ENCODE measurements at places on chromosomes 12 and 14.

DNA sequence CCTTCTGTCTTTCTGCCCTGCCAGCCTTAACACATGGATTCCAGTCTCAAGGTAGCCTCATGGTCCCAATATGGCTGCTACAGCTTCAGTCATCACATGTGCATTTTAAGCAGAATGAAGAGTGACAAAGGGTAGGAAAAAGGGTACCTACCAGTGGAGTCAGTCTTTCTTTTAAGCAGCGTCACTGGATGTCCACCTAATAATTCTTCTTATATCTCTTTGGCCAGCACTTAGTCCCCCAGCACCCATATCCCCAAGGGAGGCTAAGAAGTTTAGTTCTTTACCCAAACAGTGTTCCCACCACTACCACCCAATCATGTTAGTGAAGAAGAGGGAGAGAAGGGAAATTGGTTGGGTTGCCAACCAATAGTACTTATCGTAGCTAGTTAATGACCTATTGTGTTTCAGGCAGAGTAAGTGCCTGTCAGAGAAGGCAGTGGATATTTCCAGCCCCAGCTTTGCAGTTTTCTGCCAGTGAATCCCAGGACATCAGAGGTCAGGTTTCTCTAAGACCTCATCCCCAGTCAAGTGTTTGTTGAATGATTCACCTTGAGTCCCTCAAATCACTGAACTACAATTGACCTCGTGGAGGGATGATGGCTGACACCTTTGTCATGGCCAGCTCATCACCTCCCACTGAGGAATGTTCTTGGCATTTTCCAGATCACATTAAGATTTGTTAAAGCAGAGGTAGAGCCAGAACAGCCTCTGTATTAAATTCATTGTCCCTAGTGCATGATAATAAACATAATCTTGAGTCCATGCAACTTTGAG, 250.9 kb upstream of the CRY1 start:
- DNase-seq, result no peak

DNA sequence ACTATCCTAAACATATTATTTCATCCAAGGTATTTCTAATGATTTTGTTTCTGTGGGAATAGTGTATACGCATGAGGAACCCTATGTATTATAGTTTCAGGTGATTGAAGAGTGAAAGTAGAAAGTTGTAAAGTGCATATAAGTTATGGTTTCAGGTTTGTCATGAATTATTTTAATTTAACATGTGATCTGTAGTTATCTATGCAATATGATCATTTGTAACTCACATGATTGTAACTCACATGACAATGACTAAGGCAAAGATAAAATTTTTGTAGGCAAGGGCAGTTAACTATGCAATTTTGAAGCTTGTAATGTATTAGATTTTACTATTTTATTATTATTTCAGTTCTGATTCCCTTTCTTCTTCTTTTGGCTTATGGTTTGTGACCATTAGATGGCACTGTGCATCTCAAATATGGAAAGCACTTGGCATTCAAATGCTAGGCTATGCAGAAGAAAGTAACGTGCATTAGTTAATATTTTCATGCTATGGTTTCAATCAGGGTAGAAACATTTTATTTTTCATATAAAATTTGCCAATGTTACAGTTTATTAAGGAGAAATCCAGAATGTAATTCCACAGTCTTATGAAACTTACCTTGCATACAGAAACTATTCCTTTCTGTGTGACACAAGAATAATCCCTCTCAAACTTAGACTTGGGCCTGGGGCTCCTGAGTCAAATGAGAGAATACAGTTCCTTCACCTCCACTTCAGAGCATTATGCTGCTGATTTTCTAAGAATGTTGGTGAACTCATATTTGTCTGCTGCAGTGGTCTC, 15.8 kb upstream of the TMEM30B start:
- DNase-seq, result no peak

- DNase-seq, result no peak
These were observed 2.0 kb upstream of the SETD1B start for GRCh38 chr12:121801595-121802484.

DNA sequence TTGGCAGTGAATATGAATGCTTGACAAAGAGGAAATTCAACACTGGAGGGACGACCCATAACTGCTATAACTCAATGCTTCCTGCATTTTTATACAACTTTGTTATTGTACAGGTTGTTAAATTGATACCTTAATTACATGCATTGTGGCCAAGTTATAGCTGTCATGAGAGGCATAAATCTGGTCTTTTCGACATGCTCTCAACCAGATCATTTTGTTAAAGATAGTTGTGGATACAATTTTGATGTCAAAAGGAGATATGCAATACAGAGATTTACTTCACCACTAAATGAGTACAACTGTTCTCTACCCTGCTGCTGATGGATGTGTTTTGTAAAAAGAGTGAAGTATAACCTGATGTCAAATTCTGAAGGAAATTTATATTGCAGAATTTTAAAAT, 946.0 kb downstream of the GALC start:
- no peak for DNase-seq

- DNase-seq, result no peak
These were observed 668.9 kb downstream of the AACS start for GRCh38 chr12:125734137-125734536.

DNA sequence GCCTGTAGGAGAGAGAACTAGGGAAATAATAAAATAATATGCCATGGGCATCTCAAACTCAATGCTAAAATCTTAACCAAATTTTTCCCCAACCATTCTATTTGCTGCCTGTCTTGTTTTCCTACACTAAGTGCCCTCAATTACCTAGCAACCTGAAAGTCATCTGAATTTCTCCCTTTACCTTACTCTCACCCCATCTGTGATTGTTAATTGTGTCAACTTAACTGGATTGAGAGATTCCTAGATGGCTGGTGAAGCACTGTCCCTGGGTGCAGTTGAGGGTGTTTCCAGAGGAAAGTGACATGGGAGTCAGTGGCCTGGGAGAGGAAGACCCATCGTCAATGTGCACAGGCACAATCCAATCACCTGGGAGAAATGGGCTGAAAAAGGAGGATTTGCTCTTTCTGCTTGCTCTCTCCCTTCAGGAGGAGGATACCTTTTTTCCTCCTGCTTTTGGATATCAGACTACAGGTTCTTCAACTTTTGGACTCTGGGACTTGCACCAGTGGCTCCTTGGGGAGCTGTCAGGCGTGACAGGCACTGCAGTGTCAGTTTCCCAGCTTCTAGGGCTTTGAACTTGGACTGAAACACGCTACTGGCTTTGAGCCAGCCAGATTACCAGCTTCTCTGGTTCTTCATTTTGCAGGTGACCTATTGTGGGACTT, 100.1 kb downstream of the PPP1R12A start:
- no peak for DNase-seq

DNA sequence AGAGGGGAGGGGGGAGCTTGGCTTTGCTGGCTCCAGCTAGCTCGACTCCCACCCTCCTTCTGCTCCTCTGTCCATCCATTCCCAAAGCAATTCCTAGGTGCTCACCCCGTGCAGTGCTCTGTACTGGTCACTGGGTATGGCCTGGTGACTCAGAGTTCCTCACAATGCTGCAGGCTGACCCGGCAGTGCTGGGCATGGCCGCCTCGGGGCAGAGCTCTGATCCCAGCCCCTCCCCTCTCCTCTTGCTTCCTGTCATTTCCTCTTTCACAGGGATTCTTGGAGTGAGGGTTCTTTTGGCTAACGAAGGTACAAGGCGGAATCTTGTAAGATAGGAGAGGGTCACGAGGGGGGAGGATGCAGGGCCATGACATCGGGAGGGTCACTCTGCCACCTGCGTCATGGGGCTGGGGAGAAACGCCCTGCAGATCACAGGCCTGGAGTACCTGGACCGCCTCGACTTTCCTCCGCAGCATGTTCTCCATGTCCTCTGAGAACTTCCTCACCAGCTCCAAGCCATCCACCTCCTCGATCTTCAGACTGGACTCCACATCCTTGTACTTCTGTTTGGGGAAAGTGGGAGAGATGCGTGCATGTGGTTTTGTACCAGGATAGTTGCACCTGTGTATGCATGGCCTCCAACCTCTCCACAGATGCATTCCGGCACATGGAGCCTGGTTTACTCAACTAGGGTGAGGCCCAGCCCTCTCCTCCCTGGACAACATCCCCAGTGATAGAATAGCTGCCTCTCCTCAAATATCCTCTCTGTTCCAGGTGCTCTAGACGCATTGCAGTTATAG, 5.7 kb downstream of the CACNA2D4 start:
- DNase-seq, result no peak

GRCh38 chr14:100578552-100578951, 8.7 kb downstream of the BEGAIN start:
- no peak for DNase-seq

DNA sequence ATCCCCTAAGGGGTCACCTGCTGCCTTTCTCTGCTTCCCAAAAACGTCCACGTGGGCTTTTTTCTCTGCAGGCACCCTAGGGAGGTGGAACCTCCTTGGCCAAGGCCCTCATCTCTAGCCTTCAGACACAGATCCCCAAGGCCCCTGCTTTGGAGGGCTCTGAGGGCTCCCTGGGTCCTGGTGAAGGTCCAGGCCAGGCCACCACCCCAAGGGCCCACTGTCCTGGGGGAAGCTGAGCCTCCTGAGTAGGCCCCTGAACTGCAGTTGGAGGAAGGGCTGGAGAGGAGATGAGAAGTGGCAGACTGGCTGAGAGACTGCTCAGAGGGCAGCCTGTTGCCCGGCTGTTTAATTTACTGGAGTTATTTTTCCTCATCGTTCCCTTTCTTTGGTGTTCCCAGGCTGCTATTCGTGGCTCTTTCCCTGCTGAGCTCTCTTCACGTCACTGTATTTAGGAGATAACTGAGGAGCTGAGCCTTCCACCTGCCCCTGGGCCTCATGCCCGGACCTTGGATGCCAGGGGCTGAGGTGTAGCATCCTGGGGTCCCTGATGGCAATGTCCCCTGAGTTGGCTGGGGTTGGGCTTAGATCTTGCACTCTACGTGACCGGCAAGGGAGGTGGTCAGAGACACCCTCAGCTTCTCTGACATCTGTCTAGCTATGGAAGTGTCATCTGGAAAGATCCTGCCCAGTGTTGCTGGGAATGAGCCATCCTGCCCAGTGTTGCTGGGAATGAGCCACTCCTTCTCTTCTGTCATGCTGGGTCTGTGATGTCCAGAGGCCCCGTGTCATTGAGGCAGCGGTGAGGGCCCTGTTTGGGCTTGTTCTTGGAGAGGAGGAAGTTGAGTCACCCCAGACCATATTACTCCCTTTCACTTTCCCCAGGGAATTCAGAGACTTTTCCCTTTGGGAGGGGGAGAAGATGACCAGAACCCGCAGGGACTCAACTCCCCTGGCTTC, 139.8 kb downstream of the TSPAN9 start:
- DNase-seq, result no peak

DNA sequence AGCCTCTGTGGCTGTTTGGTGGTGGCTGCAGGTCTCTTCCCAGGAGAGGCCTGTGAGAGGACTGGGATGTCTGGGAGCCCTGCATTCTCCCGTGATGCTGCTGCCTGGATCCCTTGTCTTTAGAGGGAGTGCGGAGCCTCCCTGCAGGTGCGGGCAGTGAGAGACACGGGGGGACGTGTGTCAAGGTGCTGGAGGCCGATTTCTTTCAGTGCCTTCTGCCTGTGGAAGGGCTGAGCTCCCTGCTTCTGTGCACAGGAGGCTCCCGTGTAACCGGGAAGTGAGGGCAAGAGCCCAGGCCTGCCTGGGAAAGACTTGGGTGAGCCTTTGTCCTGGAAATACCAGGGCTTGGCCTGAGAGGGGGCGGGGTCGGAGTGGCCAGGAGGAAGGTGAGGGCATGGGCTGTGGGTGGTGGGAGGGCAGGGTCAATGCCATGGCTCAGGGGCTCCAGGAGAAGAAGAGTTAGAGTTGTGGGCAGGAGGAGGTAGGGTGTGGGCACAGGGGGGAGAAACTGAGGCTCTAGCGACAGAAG, 372.2 kb downstream of the TMEM121 start:
- no peak for DNase-seq

GRCh38 chr12:77486872-77487271, 343.8 kb upstream of the NAV3 start:
- no peak for DNase-seq

GRCh38 chr12:30870491-30871265, 55.9 kb upstream of the TSPAN11 start:
- DNase-seq, result no peak

DNA sequence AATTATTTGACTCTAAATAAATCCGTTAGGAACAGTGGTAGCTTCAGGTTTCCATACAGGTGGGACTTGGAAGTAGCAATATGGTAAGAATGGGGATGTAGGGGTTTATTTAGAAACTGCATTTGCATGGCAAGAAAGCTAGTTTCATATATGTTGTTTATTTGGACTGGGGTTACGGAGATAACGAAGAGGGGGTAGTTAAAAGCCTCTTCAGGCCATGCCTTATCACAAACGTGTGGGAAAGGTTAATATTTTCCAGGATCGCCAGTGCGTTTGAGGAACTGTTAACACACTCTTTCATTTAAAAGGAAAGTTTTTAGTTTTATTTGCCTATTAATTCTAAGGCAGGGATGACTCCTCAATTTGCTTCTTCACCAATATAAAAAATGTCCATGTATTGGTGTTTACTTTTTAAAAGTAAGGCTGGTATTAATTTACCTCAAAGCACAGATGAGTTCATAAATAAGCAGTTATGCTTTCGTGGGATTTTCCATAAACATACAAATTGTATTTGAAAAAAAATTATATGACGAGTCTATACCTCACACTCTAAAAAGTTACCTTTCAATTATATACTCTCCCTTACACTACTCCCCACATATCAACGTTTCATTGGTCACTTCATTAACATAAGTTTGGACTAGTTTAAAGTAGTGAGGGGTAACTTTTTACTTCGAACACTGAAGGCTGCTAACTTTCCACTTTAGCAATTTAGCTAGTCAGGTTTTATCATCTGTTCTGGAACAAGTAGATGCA, 814 bp downstream of the RAB2B start:
- no peak for DNase-seq

GRCh38 chr14:26113911-26114640, 483.8 kb downstream of the NOVA1 start:
- DNase-seq, result no peak

GRCh38 chr12:57473392-57473791, 6.3 kb downstream of the ARHGAP9 start:
- DNase-seq, result no peak

DNA sequence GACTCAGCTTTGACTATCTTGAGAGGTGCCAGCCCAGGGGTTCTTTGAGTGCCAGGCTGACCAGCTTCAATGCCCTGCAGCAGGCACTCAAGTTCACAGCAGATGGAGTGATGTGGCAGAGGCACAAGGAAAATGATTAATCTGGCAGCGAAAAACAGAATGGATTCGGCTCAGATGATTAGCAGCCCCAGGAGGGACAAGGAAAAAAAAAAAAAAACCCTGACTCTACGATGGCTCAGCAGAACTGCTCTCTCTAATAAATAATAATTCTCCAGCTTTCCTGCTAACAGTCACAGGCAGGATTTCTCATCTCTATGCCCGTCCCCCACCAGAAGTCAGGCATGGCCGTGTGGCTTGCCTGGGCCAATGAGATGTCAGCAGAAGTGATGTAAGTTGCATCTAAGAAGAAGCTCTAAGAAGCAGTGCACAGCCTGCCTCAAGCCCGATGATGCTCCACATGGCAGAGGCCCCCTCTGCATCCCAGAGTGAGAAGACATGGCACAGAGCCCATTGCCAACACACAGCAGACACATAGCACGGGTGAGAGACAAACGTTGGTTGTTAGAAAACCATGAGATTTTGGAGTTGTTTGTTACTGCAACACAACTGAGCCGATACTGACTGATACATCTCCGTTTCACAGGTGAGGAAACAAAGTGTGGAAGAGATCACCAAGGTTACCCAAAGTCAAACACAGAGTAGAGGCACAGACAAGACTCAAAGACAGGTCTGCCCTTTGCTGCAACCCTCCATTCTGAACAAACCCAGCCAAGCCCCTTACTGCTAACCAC, 111.0 kb downstream of the SCARB1 start:
- DNase-seq, result no peak

GRCh38 chr12:50647031-50647430, 116.9 kb upstream of the ATF1 start:
- DNase-seq, result no peak

- DNase-seq, result no peak
These were observed 473.6 kb downstream of the RMST start for GRCh38 chr12:97936165-97936564.

All from stimulated activated CD4-positive, alpha-beta T cell treated with anti-CD3 and anti-CD28 coated beads, TNF-alpha, amount 100 ng/mL, for 1 hour (primary cell).